ENCODE measurements at places on chromosomes 3 and 15.

- no peak for DNase-seq
Observed at GRCh38 chr15:55195996-55196395, 745 bp downstream of the RSL24D1 start.

DNA sequence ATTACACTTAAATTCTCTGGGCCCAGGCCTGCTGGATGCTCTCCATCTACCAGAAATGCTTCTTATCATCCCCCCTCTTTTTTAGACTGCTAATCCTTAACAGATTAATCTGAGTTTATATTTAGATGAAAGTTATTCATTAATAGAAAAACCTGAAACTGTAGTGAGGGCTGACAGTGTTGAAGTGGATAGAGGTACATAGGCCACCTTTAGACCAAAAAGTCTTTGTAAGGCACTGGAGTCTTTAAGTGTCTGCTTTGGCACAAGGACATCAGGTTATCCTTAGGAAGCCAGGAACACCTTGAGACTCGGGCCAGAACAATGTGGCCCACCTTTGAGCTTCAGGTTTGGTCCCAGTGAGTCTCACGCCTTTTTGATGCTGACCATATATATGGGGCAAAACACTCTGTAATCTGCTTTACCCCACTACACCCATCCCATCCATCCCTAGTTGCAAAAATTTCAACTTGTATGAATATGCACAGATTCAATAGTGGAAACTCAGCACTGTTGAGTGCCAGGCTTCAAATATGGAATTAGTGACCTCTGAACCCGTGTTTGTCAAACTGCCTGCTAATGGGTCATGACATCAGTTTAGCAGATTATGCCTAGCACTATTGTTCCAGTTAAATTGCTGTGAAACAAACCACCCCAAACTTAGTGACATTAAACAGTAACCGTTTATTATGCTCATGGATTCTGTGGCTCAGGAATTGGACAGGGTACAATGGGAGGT, 44.0 kb downstream of the PDE8A start:
- DNase-seq = no peak

GRCh38 chr3:67898916-67899315, 244.5 kb upstream of the SUCLG2 start:
- DNase-seq = no peak

DNA sequence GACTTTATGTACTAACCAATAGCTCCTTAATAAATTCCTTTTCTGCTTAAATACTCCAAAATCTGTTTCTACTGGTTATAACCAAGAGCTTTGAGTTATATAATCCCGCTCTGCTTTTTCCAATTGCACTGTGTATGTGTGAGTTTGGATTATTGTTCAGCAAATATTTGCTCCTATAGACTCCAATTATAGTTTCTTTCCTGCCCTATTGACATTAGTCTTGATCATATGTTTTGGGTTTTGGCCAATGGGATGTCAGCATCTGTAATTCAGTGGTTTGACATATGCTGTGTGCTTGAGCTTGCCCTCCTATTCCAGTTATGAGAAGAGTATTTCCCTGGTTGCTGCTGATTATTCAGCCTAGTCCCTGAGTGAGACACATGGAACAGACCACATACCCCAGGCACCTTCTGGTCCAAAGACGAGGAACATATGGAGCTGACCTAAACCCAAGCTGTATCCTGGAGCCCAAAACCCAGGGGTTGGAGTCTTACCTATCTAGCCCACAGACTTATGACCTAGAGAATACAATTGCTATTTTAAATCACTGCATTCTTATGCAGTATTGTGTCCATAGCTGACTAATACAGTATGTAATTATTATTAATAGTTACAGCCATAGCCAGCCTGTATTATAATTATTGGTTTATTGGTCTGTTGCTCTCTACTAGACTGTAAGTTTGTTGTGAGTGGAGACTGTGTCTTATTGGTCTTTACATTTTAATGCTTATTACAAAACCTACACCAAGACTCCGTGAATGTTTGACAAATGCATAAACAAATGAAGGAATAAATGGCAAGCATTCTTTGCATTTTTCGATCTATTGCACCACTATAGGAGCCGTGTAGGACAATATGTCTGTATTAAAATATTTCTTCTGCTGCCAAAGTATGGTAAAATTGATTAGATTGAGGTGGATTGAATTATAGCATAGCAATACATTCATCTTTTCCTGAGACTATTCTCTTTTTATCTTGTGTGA, 11.7 kb upstream of the ZNF280D start:
- no peak for DNase-seq

GRCh38 chr15:83809345-83809744, 155.4 kb downstream of the ADAMTSL3 start:
- DNase-seq = no peak

GRCh38 chr3:102605153-102605552, 170.3 kb downstream of the ZPLD1 start:
- DNase-seq = no peak

GRCh38 chr3:165194511-165195240, 1.5 kb downstream of the SLITRK3 start:
- DNase-seq = no peak

GRCh38 chr3:88611826-88612326, 462.1 kb downstream of the C3orf38 start:
- DNase-seq = no peak
